ENCODE measurements at places on chromosomes 1 and 21.

GRCh38 chr1:209526137-209526536, 57.4 kb upstream of the CAMK1G start:
- DNase-seq, result no peak

GRCh38 chr1:207863893-207864535, 46.9 kb downstream of the CD34 start:
- no peak for DNase-seq

DNA sequence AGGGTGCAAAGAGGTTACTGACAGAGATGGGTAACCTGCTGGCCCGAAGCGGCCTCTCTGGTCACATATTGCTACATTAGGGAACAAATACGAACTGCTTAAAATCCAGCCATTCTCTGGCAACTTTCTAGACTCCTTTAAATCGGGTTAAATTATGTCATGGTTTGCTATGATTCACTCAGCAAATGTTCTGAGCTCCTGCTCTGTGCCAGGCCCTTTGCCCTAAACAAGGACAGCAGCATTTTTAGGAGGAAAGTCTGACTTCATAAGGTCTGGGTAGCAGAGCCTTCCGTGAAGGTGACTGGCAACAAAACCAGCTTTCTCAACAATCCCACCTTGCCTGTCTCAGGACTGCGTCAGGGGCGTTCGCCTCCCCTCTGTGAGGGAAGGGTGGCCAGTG, 15.4 kb downstream of the ZP4 start:
- no peak for DNase-seq

DNA sequence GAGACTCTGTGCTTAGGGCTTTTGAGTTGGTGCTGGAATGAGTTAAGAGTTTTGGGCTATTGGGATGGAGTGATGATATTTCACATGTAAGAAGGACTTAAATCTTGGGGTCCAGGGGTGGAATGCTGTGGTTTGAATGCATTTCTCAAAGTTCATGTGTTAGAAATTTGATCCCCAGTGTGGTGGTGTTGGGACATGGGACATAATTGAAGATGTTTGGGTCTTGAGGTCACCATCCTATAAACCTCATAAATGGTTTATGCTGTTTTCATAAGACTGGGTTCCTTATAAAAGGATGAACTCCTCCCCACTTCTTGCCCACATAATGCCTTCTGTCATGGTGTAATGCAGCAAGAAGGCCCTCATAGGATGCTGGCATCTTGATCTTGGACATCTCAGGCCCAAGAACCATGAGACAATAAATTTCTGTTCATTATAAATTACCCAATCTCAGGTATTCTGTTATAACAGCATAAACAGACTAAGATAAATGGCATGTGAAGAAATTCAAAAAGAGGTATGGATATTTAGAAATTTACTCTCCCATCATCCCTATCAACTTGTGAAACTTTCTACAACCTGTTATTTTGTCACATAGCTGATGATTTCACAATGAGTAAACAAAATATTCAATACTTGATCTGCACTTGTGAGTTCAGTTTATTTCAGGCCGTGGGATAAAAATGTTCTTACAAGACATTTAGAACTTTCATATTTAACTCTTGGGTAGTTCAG, 48.0 kb upstream of the NEK7 start:
- DNase-seq, result no peak
